Gastroesophageal sphincter (tissue), 4 donors: ENCODE measurements at places on chromosomes 3 and 15.
A peak's percentile ranks its signal among the peaks of the same experiment; 100 is the strongest.

- no peaks in the 10 kb centered on the region for H3K36me3 ChIP-seq
- no peaks in the 10 kb centered on the region for H3K27me3 ChIP-seq
- ATAC-seq, result no peak
- H3K4me3 ChIP-seq, result no peak overlapping the region
Measured at GRCh38 chr3:76171647-76172046, 386.3 kb upstream of the ZNF717 start.

DNA sequence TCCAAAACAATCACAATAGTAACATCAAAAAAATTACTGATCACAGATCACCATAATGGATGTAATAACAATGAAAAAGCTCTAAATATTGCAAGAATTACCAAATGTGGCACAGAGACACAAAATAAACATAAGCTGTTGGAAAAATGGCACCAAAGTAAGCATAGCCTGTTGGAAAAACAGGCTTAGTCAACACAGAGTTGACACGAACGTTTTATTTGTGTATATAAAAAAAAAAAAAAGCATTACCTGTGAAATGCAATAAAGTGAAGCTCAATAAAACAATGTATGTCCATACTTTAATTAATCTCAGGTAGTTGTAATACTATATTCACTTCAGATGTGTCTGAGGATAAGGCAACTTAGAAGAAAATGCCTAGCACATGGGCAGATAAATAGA, 77.1 kb downstream of the NR1I2 start:
- no peak for ATAC-seq
- H3K36me3 ChIP-seq, result no peaks in the 10 kb centered on the region
- no peaks in the 10 kb centered on the region for H3K4me1 ChIP-seq
- H3K27me3 ChIP-seq, result no peaks in the 10 kb centered on the region

DNA sequence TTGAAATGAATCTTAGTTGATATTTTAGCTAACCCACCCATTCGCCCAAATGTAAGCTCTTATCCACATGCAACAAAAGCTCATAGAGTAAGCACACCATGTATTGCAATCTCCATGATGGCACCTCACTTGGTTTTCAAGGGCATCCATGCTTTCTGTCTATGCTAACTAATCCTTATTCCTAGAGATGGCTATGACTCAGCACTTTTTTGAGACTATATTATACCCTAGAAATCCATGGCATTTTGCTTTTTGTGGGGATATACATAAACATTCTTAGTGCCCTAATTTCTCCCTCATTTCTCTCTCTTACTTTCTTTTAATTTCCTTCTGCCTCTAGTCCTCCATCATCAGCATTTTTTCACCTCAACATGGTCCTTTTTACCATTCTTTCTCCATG, 168.5 kb upstream of the STT3B start:
- H3K27ac ChIP-seq, result no peak overlapping the region
- H3K4me3 ChIP-seq, result no peak overlapping the region
- H3K4me1 ChIP-seq, result no peaks in the 10 kb centered on the region
- no peaks in the 10 kb centered on the region for H3K27me3 ChIP-seq
- no peak for ATAC-seq

GRCh38 chr3:187958432-187959003, 195.4 kb upstream of the LPP start:
- no peak overlapping the region for H3K4me3 ChIP-seq
- ATAC-seq, result no peak
- no peaks in the 10 kb centered on the region for H3K27me3 ChIP-seq
- H3K36me3 ChIP-seq, result no peaks in the 10 kb centered on the region

DNA sequence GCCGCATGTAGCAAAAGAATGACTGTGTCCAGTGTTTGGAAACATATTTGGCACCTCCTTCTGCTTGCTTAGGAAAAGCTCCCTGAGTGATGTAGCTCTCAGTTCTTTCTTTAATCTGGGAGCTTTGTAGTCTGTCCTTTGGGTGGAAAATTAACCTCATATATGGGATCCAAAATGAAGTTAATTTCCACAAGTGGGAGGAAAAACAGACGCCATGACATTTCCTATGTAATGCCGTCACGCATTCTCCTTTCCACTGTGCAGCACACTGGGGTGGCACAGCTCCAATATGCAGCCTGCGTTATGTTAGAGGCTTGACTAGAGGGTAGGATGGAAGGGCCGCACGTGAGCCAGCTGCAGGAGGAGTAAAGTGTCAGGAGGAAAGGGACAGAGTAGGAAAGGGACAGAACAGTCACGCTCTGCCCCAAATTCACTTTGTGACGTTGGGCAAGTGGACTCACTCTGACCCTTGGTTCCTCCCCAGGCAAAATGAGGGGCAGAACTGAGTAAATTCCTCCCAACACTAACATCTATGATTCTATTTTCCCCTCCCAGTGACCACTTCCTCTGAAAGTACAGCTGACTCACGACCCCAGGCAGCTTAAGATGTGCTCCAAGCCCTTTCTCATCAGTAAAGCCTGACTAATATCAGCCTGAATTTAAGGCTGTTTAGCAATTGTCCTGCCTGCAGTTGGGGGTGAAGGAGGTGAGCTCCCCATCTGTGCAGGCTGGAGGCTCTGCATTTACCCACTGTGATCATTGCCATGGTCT, 176.5 kb upstream of the PFN2 start:
- H3K36me3 ChIP-seq, result no peaks in the 10 kb centered on the region
- ATAC-seq, result peak; percentile 49
- no peaks in the 10 kb centered on the region for H3K4me1 ChIP-seq
- H3K4me3 ChIP-seq, result no peak overlapping the region
- H3K27ac ChIP-seq, result no peak overlapping the region
- no peaks in the 10 kb centered on the region for H3K27me3 ChIP-seq

DNA sequence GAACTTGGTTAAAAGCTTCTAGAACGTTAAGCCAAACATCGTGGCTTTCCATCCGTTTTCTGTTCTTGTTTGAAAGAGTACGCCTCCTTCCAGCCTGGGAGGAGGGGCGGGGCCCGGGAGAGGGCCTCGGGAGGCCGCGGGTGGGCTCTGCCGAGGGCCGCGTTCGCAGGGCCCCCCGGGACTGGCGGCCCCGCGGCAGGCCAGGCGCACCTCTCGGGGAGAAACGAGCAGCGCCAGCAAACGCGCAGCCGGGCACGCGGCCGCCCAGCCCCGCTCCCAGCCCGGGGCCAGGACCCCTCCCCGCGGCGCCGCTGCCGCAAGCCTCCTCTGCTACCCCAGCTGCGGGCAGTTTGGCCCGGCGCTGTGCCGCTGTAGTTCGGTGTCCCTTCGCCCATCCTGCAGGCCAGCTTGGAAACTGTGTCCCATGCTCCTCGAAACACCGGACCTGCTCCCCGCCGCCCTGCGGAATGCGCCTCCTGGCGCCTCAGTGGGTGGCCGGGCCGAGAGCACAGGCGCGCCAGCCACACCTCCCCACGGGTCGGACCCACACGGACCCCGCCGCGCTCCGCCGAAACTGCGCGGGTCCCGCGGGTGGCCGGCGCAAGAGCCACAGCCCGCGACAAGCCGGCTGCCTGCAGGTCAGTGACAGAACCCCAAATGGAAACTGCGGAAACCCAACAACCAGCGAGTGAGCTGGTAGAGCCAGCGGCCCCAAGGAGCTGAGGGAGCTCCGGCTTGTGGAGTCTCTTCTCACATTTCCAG, 2.3 kb downstream of the OCA2 start:
- H3K4me3 ChIP-seq, result peak overlapping the region; percentile 36
- peaks cover 14% of the 10 kb centered on the region for H3K4me1 ChIP-seq
- H3K27ac ChIP-seq, result peak overlapping the region; percentile 79

- H3K27ac ChIP-seq, result no peak overlapping the region
- no peaks in the 10 kb centered on the region for H3K27me3 ChIP-seq
- H3K4me3 ChIP-seq, result no peak overlapping the region
- H3K4me1 ChIP-seq, result no peaks in the 10 kb centered on the region
Measured at GRCh38 chr3:193844472-193844871, 251.5 kb downstream of the OPA1 start.

DNA sequence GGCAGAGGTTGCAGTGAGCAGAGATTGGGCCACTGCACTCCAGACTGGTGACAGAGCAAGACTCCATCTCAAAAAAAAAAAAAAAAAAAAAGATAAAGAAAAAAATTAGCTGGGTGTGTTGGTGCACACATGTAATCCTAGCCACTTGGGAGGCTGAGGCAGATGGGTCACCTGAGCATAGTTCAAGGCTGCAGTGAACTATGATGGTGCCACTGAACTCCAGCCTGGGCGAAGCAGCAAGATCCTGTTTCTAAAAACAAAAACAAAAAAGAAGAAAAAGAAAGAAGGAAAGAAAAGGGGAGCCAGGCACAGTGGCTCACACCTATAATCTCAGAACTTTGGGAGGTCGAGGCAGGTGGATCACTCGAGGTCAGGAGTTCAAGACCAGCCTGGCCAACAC, 32.9 kb downstream of the PIK3CB start:
- no peaks in the 10 kb centered on the region for H3K36me3 ChIP-seq
- H3K4me3 ChIP-seq, result no peak overlapping the region
- no peaks in the 10 kb centered on the region for H3K4me1 ChIP-seq
- H3K27me3 ChIP-seq, result no peaks in the 10 kb centered on the region

- H3K4me1 ChIP-seq, result peaks cover 54% of the 10 kb centered on the region
- H3K36me3 ChIP-seq, result peaks cover 21% of the 10 kb centered on the region
- ATAC-seq, result no peak
- no peaks in the 10 kb centered on the region for H3K27me3 ChIP-seq
- no peak overlapping the region for H3K4me3 ChIP-seq
Measured at GRCh38 chr3:157136647-157137387, 23.1 kb downstream of the CCNL1 start.

DNA sequence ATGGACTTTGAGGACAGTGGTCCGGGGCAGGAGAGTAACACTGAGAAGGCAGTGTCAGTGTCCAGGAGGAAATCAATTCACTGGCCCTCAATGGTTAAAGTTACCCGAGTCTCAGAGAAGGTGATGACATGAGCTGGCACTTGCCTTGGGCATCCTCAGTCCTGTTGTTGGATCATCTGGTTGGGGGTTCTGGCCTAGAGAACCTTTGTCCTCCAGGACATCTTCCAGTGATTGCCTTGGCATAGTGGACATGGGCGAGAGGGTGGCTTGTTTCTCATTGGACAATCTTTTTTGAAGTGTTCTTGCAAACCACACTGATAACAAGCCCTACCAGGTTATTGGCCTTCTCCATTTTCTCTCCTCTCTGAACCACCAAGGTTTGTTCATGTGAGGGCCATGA, 83.4 kb upstream of the TERB2 start:
- no peaks in the 10 kb centered on the region for H3K4me1 ChIP-seq
- H3K36me3 ChIP-seq, result no peaks in the 10 kb centered on the region
- H3K27ac ChIP-seq, result no peak overlapping the region
- H3K4me3 ChIP-seq, result no peak overlapping the region
- H3K27me3 ChIP-seq, result no peaks in the 10 kb centered on the region

DNA sequence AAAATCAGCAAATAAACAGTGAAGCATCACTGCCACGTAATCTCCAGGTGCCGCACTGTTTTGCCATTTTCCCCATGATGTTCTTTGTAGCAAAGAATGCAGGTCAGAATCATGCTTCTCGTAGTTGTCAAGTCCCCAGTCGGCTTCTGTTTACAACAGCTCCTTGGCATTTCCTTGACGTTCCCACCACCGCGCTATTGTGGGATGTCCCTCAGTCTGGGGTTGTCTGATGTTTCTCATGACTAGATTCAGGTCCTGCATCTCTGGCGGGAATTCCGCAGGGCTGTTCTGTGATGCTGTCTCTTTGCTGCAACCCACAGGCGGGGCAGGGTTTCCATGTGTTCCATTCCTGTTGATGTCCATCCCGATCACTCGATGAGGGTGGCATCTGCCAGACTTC, 117.9 kb upstream of the SMAD3 start:
- H3K36me3 ChIP-seq, result no peaks in the 10 kb centered on the region
- no peaks in the 10 kb centered on the region for H3K27me3 ChIP-seq
- no peak for ATAC-seq
- H3K4me3 ChIP-seq, result no peak overlapping the region

DNA sequence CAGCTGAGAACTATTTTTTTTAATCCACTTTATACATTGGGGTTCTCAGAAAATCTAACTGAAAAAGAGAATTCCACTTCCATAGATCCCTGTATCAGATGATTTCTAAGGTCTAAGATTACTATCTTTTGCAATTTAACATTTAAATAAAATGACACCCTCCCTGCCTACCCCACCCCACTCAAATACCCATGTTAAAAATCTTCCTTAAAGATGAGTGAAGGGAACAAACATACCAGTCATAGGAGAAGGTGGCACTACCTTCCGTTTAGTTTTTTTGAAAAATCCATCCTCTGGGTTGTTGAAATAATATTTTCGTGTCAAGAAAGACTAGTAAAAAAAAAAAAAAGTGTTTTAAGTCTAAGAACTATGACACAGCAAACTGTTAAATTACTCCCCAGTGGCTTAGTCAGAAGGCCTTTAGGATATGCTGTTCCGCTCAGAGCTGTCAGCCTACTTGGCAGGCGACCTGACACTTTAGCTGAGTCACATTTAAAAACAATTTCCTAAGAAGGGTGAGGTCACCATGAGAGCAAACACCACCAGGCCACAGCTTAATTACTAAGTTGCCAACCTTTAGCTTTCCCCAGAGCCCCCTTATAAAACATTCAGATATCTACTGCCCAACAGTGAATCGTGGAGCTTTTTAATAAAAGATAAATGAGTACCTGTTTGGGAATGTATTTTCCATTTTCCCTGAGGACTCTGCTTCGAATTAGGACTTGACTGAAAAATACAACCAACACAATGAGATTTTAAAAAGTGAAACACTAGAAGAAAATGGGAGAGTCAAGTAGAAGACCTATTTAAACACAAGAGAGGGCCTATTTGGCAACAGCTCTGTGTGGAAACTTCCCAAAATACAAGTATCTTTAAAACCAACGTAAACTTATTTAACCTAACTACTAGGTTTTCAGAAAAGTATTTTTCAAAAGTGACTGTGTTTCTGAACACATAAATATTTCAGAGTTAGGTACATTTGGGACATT, 9.6 kb downstream of the EMC3 start:
- ATAC-seq, result peak; percentile 98
- H3K4me3 ChIP-seq, result no peak overlapping the region
- no peaks in the 10 kb centered on the region for H3K27me3 ChIP-seq
- peaks cover 9% of the 10 kb centered on the region for H3K4me1 ChIP-seq
- H3K27ac ChIP-seq, result peak overlapping the region; percentile 85

DNA sequence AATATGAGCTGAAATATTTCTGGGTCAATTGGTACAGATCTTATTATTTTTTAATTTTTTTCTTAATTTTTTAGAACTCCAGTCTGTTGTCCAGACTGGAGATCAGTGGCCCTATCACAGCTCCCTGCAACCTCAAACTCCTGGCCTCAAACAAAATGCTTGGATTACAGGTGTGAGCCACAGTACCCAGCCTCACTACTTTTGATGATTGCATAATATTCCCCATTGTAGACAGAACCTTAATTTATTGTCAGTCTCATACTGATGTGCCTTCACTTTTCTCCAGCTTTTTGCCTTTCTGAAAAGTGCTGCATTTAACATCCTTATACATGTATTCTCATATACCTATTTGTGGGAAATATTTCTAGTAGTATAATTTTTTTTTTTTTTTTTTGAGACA, 144.9 kb downstream of the LIPC start:
- no peaks in the 10 kb centered on the region for H3K36me3 ChIP-seq
- no peaks in the 10 kb centered on the region for H3K4me1 ChIP-seq
- ATAC-seq, result no peak
- H3K4me3 ChIP-seq, result no peak overlapping the region
- H3K27ac ChIP-seq, result no peak overlapping the region

- no peak for ATAC-seq
- H3K27ac ChIP-seq, result no peak overlapping the region
- H3K27me3 ChIP-seq, result no peaks in the 10 kb centered on the region
- H3K36me3 ChIP-seq, result no peaks in the 10 kb centered on the region
- no peak overlapping the region for H3K4me3 ChIP-seq
- H3K4me1 ChIP-seq, result peaks cover 2% of the 10 kb centered on the region
Measured at GRCh38 chr3:150259526-150260397, 148.3 kb upstream of the TSC22D2 start.

- peaks cover 11% of the 10 kb centered on the region for H3K4me1 ChIP-seq
- no peak overlapping the region for H3K4me3 ChIP-seq
- H3K27me3 ChIP-seq, result no peaks in the 10 kb centered on the region
- peaks cover 16% of the 10 kb centered on the region for H3K36me3 ChIP-seq
Measured at GRCh38 chr3:101809178-101810021, 30.4 kb downstream of the NXPE3 start.
